ENCODE measurements at places on chromosomes 4 and X. TPM values are rescaled to one million over a fixed set of nuclear protein-coding genes. Genes with fewer than 3 reads are reported as not detected.

DNA sequence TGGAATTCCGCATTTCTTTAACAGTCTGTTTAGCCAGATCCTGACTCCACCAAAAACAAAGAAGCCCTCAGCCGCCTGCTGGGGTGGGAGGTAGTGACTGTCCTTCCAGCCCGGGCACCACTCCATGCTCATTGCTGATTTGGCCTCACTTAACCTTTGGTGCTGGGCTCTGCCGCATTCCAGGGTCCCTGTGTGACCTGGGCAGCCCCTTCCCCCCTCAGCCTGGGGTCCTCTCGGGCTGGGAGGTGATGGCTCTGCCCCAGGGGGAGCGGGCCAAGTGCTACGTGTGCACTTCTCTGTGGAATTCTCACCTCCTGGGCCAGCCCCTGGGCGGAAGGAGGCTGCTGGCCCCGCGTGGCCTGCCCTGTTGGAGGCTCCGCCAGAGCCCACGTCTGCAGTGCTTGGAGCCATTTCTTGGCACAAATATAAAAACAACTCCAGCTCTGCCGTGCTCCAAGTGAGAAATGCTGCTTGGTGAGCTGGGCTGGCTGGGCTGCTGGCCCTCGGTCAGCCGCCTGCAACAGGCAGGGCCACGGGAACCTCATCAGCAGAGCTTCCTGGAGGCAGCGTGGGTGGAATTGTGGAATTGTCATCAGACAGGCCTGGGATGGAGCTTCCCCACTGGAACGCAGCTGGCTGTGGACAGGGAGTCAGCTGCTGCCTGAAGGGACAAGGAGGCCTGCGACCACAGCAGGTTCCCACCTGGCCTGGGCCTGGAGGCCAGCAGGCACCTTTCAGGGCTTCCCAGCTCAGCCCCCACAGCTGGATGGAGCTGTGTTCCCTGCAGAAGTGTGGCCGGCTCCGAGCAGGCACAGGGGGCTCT, 66.0 kb downstream of the TRMT44 start:
- no peaks in the 10 kb centered on the region for H3K27me3 ChIP-seq
- no peak for DNase-seq
- H3K4me1 ChIP-seq, result no peaks in the 10 kb centered on the region
- no peak overlapping the region for H3K4me3 ChIP-seq
- no peak overlapping the region for H3K27ac ChIP-seq

DNA sequence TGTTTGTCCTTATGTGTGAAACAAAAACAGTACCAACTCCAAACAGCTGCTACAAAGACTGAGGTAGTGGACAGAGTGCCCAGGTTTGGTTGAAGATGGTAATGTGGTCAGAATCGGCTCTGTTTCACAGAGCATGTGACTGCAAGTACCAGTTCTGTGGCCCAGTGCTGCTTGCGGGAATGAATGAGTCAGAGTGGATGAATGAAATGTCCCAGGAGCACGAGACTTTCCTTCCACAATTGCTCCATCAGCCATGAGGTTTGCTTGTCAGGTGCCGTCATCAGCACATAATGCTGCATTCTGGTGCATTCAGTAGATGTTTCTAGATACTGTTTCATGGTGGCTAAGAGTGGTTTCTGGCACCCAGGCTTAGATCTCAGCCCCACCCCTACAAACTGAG, 84.2 kb downstream of the GPR143 start:
- no peak overlapping the region for H3K27ac ChIP-seq

DNA sequence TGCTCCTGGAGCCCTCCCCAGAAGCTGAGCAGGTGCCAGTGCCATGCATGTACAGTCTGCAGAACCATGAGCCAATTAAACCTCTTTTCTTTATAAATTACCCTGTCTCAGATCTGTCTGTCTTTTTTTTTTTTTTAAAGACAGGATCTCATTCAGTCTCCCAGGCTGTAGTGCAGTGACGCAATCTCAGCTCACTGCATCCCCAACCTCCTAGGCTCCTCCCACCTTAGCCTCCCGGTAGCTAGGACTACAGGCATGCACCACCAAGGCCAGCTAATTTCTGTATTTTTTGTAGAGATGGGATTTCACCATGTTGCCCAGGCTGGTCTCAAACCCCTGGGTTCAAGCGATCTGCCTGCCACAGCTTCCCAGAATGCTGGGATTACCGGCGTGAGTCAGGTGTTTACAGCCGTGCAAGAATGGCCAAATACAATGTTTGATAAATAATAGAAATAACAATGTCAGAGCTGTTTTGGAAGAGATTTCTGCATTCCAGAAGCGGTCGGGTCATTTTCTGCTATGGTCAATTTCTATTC, 68.8 kb downstream of the SLC2A9 start:
- no peak overlapping the region for H3K4me3 ChIP-seq
- H3K27ac ChIP-seq, result no peak overlapping the region
- peaks cover 2% of the 10 kb centered on the region for H3K27me3 ChIP-seq
- H3K36me3 ChIP-seq, result no peaks in the 10 kb centered on the region
- no peak for DNase-seq

DNA sequence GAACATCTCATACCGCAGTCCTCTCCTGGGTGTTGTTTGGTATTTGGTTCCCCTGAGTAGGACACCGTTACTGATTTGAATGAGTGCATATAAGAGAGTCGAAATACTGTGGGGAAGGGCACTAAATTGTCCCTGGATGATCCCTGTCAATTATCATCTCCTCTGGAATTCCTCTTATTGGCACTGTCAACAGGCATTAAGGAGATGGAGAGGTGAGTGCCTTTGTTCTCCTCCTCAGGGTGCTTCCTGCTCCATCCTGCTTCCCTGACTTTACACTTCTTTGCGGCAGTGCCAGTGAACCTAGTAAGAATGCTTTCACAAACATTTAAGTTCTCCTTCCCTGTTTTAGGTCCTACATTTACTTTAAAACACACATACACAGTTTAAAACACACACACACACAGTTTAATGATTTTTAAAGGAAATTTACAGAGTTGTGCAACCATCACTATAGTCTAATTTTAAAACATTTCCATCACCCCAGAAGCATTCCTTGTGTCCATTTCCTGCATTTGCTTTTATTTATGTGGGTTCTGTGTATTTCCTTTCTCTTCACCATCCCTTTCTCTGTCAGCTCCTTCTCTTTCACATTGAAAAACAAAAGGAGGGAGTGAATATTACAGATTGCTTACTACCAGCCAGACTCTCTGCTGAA, 20.9 kb upstream of the ZRSR2 start:
- H3K27ac ChIP-seq, result no peak overlapping the region
- peaks cover 6% of the 10 kb centered on the region for H3K36me3 ChIP-seq
- DNase-seq, result no peak
- H3K27me3 ChIP-seq, result no peaks in the 10 kb centered on the region

- H3K4me1 ChIP-seq, result no peaks in the 10 kb centered on the region
- H3K36me3 ChIP-seq, result no peaks in the 10 kb centered on the region
- no peak overlapping the region for H3K4me3 ChIP-seq
- DNase-seq, result no peak
- H3K27ac ChIP-seq, result no peak overlapping the region
- no peaks in the 10 kb centered on the region for H3K27me3 ChIP-seq
Observed at GRCh38 chrX:17521871-17522693, 147.1 kb downstream of the NHS start.

DNA sequence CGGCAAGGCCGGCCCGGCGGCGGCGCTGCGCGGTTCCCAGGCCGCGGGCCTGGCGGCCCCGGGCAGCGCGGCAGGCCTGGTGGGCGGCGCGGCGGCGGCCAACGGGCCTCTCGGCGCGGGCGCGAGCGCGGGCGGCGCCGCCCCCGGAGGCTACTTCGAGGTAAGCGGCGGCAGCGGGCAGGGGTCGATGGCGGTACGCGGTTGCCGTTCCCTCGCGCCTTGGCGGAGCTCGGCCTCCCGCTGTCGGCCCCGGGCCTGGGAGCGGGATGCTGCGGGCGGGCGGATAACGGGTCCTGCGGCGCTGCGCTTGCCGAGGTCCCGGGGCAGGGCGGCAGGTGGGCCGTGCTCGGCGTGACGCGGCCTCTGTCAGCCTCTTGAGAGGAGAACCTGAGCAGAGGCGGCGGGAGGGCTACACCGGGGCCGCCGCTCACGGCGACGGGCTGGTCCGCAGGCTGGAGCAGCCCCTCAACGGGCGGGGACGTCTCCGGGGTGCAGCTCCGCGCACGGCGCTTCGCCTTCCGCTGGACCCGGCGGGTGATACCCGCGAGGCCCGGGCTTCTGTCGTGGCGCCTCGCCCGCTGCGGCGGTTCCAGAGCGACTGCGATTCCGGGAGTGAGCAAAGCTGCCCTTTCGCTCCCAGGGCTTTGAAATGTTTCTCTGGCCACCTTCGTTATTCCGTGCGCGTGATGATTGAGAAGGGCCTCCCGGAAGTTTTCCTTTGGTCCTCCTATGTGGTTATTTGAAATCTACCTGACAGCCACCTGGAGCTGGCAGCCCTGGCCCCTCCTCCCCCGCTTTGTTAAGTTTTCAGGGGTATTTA, 774 bp downstream of the FAM193A start:
- peaks cover 20% of the 10 kb centered on the region for H3K4me1 ChIP-seq
- no peaks in the 10 kb centered on the region for H3K36me3 ChIP-seq
- no peaks in the 10 kb centered on the region for H3K27me3 ChIP-seq
- H3K4me3 ChIP-seq, result peak overlapping the region; percentile 85

GRCh38 chr4:161991811-161992210, 172.0 kb downstream of the FSTL5 start:
- no peaks in the 10 kb centered on the region for H3K36me3 ChIP-seq
- DNase-seq, result no peak
- no peak overlapping the region for H3K4me3 ChIP-seq
- H3K27me3 ChIP-seq, result no peaks in the 10 kb centered on the region

DNA sequence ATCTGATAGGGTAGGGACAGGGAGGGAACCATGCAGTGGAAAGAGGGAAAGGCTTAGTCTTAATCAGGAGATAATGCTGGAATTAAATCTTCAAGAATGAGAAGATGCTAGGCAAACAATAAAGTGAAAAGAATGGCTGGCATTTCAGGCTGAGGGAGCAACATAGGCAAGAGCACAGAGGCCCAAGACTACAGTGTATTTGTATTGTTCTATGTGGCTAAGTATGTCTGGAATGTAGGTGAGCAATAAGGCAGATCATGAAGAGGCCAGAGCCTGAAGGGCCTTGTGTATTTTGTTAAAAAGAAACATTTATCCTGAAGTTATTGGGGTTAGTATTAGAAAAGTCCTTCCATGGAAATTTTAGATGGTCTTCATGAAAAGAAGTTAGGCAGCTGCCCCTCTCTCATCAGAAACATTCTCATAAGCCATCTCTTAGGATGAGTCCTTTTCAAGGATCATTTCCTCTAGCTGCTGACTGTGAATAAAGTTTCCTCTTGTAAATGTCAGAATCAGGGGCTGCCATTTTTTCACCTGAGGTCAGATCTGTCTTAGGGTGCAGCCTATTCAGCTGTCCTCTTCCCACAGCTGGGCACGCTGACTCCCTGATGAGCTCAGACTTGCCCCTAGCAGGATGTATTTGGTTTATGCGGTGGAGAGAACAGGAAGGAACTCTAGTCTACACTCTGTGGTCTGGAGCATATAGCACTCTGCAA, 46.3 kb downstream of the ATP10D start:
- peak; percentile 66 for DNase-seq
- H3K4me1 ChIP-seq, result peaks cover 33% of the 10 kb centered on the region
- H3K27ac ChIP-seq, result peak overlapping the region; percentile 1
- peaks cover 10% of the 10 kb centered on the region for H3K36me3 ChIP-seq

GRCh38 chrX:129525162-129525561, 1.9 kb upstream of the SMARCA1 start:
- DNase-seq, result no peak
- no peaks in the 10 kb centered on the region for H3K36me3 ChIP-seq
- no peak overlapping the region for H3K4me3 ChIP-seq
- no peak overlapping the region for H3K27ac ChIP-seq
- peaks cover 5% of the 10 kb centered on the region for H3K27me3 ChIP-seq

GRCh38 chr4:122687531-122688061, 44.9 kb upstream of the BBS12 start:
- DNase-seq, result no peak
- peaks cover 8% of the 10 kb centered on the region for H3K36me3 ChIP-seq
- no peaks in the 10 kb centered on the region for H3K27me3 ChIP-seq
- H3K4me3 ChIP-seq, result peak overlapping the region; percentile 27

DNA sequence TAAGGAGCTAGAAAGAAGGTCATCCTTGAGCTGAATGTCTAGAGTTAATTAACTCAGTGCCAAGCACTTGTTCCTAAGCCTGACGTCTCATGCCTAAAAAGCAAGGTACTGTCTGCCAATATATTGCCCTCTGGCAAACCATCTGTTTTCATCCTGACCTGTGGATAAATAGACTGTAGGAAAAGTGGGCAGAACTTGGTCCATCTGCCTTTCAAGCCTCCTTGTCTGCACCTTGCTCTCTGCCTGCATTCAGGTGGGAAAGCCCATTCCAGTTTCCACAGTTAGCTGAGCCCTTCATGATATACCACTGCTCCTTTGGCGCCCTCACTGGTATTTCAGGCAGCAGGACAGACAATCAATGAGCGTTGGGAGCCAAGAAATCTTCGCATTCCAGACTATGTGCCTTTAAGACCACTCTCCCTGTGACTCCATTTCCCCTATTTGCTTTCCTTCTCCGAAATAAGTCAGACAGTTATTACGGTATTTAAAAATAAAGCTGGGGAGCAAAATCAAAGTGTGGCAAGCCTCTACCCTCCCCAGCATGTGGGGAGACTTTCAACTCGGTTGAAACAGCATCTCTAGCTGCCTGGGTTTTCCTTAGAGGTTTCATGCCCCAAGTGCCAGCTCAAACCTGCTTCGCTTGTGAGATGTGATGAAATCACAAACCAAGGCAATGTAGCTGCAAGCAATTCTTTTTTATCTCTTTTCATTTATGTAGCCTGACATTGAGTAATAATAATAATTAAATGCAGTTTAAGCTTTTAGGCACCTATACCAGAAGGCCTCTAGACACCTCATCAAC, 2.5 kb upstream of the CCDC149 start:
- H3K4me1 ChIP-seq, result peaks cover 2% of the 10 kb centered on the region
- H3K4me3 ChIP-seq, result no peak overlapping the region
- DNase-seq, result no peak
- H3K27ac ChIP-seq, result no peak overlapping the region
- no peaks in the 10 kb centered on the region for H3K36me3 ChIP-seq

DNA sequence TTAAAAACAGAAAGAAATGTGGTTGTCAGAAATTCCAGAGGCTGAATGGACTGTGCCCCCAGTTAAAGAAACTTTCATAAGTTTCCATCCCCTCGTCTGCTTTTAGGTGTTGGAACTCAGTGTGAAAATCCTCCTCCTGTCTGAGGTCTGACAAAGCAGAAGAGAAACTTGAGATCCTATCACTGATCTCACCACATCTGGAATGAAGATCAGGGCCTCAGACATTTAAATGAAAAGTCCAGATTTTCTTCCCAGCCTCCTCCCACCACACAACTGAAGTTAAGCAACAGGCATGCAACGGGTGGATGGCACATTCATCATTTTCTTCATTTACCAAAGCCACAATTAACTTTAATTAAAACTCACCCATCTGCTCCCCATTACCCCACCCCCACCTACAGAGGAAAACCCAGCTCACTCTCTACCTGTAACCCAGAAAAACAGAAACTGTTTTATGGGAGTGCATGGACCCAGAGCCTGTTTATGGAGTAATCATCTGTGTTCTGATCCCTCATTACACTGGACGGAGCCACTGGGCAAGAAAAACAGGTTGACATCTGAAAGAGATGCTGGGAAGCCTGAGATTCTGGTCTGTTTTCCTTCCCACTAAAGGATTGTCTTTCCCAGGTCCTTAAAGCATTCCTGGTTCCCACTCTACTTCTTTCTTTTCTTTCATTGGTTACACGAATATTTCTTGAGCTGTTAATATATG, 58.1 kb upstream of the HOPX start:
- H3K36me3 ChIP-seq, result no peaks in the 10 kb centered on the region
- no peak for DNase-seq
- no peaks in the 10 kb centered on the region for H3K4me1 ChIP-seq
- H3K27me3 ChIP-seq, result no peaks in the 10 kb centered on the region
- no peak overlapping the region for H3K4me3 ChIP-seq

The DCAF4L1 gene
- total RNA-seq, result 0.10 TPM

The GRPR gene
- total RNA-seq, result not detected

The FAM9B gene
- not detected for total RNA-seq

The PAK3 gene
- 1.5 TPM for total RNA-seq

The KLB gene
- not detected for total RNA-seq

The USP17L17 gene
- total RNA-seq, result not detected

The TMPRSS11F gene
- not detected for total RNA-seq
